ENCODE measurements at places on chromosomes 12 and 14.
A peak's percentile ranks its signal among the peaks of the same experiment; 100 is the strongest.

- DNase-seq: no peak
These were observed 5.6 kb upstream of the GUCY2C start for GRCh38 chr12:14701809-14702568.

- no peak for DNase-seq
These were observed 597.1 kb downstream of the RPL10L start for GRCh38 chr14:46054526-46054925.

DNA sequence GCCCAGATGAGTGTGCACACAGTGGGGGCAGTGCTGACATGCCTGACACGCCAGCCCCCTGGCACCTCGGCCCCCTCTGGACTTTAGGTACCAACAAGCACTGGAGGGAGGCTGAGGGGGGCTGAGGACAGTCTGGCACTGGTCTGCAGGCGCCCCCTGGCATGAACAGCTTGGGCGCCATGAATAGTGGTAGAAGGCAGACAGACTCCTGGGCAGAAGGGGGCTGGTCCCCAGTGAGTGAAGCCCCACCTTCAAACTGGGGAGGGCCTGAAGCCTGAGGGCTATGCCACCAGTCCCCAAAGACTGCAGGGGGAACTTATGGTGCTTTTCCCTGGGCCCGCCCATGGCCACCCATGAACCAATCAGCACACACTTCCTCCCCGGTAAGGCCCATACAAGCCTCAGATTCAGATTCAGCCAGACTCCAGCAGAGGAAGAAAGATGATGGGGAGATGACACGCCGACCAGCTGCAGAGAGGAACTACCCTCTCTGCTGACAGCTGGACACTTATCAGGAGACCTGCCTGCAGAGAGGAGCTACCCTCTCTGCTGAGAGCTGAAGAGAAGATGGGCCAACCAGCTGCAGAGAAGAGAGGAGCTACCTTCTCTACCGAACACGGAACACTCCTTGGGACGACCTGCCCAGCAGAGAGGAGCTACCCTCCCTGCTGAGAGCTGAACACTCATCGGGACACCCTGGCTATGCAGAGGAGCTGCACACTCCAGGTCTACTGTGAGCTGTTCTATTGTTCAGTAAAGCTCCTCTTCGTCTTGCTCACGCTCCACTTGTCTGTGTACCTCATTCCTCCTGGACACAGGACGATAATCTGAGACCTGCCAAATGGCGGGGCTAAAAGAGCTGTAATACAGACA, 324.5 kb downstream of the PCNX1 start:
- DNase-seq: no peak

DNA sequence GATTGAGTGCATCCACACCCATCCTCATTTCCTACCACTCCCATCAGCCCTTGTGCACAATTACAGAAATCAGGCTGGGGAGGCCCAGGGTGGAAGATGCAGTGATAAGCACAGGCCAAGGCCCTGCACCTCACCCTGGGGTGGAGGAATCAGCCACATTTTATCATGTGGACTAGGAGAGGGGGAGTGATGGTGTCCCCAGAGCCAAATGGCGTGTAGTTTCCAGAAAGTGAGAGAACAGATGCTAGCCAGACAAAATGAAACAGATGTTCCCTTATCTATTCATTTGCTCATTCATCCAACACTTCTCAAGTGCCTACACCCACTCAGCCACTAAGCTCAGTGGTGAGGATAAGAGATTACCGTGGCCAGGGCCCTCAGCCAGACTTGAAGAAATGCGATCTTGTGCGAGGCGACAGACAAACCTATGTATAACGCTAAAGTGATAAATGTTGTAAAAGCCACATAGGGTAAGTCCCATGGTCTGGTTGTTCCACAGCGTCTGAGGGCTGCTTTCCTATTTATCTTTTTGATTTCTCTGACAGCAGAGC, 93.6 kb downstream of the STAB2 start:
- DNase-seq: no peak

GRCh38 chr12:113134521-113134951, 1.0 kb downstream of the RASAL1 start:
- DNase-seq: no peak

DNA sequence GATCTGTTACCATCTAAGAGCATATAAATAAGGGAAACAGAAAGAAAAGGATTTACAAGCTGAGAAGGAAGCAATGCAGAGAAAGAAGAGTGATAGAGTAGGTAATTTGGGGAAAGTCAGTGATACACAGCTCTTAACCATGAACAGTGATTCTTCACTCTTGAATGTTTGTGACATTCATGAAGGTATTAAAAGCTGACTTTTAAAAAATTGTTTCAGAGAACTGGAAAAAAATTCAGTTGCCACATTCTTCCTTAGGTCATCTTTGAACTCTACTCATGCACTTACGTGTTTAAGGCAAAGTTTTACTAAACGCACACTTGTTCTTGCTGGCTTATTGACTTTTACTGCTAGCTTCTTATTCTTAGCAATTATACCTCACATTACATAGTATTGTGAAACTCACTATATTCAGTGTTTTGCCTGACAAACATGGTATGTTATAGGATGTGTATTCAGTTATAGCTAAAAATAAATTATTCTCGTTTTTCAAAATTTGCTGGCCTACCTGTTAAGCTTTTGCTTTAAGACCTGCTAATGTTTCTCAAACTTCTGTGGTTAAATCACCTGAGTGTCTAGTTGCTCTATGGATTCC, 10.9 kb downstream of the HIF1A start:
- no peak for DNase-seq

DNA sequence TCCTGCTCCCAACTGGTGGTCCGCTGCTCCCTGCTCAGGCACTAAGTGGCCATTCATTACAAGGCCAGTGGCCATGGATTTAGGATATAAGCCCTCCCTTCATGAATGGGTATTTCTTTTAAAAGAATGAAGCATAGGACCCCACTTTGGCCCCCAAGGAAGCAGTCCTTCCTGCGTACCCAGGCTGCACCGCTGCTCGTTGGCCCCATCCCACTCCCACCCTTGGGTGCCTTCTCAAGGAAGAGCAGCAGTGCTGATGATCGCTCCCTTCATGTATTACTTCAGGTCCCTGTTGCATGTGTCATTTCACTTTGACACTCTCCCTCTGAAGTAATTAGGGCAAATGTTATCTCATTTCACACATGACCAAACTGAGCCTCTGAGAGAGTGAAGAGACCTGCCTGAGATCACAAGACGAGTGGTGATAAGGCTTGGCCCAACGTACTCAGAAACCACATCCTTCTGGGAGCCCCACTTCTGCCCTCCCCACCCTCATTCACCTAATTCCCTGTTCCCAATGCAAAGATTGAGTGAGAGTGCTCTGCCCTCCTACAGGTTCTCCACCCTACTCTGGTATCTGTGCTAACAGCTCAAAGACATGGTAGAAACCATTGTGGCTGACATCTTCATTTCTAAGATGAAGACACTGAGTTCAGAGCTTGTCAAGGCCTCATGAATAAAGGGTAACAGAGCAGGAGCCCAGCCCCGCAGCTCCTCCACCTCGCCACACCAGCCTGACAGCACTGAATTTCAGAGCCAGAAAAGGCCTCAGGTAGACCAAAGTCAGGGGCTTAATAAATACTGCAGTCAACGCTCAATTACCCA, 10.3 kb upstream of the KRT2 start:
- DNase-seq: no peak

DNA sequence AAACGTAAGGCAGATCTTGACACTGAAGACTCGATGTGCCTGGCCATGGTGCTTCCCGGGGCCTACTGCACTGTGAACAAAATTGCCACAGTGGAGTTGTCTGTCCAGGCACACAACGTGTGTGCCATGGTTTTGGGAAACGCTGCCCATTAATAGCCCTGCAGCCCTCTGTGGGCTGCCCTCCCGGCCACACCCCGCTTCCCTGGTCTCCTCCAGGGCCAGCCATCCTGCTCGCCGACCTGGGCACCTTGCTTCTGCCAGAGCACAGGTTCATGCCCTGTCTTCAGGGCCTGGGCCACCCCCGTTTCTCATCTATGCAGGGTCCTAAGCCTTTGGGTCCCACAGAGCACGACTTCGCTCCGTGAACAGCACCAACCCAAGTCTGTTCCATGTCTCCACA, 18.9 kb downstream of the MEG3 start:
- DNase-seq: no peak

DNA sequence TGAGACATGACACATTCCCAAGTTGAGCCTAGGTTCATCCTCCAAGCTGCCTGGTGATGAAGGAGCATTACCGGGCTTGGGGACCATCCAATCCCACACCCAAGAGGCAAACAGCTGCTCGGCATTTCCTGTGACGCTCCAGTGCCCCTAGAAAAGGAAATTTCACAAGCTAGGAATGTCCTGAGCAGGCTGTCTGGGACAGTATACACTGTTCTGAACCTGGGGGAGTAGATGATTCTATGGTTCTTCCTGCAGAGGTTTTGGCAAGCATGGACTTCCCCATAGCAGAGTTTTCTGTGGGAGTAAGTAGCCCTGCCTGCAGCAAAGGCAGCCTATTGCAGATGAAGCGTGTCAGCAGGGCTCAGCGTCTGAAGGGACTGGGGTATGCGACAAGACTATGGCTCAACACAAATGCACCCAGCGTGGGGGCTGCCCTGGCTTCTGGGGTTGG, 47.4 kb upstream of the SRSF5 start:
- DNase-seq: no peak

GRCh38 chr14:56482310-56482911, 97.2 kb upstream of the TMEM260 start:
- no peak for DNase-seq

DNA sequence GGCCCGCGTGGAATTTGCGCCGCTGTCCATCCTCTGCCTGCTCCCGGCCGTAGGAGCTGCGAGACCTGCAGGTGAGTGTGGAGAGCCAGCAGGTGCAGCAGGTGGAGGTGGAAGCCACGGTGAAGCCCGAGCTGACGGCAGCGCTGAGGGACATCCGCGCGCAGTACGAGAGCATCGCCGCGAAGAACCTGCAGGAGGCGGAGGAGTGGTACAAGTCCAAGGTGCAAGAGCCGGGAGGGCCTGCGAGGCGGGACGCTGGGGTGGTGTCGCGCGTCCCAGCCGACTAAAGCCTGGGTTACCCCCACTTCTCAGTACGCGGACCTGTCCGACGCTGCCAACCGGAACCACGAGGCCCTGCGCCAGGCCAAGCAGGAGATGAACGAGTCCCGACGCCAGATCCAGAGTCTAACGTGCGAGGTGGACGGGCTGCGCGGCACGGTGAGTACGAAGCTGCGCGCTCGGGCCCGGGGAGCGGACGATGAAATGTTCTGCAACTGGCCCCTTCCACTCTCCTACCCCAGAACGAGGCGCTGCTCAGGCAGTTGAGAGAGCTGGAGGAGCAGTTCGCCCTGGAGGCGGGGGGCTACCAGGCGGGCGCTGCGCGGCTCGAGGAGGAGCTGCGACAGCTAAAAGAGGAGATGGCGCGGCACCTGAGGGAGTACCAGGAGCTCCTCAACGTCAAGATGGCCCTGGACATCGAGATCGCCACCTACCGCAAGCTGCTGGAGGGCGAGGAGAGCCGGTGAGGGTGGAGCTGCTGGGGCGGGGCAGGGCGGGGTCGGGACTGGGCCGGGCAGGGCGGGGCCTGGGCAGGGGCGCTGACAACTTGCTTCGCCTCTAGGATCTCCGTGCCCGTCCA, 2.1 kb downstream of the PRPH start:
- DNase-seq: peak; percentile 27

GRCh38 chr12:2833327-2833726, 1.5 kb downstream of the NRIP2 start:
- DNase-seq: no peak

- DNase-seq: no peak
These were observed 14.1 kb upstream of the SINHCAF start for GRCh38 chr12:31339831-31340622.

DNA sequence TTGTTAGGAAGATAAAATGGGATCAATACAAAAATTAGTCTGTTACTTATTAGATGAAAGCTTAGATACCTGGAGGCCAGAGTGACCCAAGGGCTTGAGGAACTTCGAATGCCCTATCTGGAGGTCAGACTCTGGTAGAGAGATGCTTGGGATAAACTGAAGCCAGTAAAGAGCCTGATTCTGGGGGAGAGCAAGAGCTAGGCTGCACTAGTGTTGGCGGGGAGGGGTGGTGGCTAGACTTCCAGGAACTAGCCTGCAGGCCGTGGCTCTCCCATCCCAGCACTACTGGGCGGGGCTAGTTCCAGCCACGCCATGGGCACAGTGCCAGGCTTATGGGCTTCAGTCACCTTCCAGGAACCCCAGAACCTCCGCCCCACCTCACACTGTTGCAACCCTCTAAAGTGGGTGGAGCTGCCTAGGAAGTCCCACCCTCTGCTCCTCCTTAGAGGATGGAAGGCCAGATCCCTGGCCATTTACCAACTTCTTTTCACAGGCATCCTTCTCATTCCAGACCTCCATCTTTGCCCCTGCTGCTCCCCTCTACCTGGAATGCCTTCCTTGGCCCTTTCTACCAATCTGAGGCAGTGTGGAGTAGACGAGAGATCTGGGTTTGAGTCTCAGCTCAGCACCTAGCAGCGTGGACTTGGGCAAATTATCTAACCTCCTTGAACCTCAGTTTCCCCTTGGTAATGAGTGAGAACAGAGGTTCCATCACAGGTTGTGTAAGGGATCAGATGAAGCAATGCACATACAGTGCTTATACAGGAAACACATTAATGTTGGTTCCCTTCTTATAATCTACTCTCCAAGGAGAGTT, 6.3 kb upstream of the NFE2 start:
- no peak for DNase-seq

GRCh38 chr14:69319911-69320310, 60.0 kb downstream of the GALNT16 start:
- DNase-seq: no peak

DNA sequence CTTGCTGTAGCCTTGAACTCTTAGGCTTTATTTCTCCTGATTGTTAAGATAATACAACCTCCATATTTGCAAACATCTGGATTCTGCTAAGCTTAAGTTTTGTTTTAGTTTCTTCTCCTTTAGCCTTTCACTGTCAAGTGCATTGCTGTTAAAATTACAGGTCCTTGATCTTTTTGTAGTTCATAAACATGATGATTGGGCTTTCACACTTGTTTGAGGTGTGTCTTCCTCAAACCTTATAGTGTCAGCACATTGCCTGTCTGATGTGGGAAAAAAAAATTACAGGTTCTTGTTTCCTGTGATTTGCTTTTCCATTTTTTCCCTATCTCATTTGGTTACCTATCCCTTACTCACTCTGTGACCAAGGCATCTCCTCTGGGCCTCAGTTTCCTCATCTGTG, 59.2 kb downstream of the BICDL1 start:
- no peak for DNase-seq

GRCh38 chr12:123114304-123115083, 36.4 kb downstream of the PITPNM2 start:
- no peak for DNase-seq

DNA sequence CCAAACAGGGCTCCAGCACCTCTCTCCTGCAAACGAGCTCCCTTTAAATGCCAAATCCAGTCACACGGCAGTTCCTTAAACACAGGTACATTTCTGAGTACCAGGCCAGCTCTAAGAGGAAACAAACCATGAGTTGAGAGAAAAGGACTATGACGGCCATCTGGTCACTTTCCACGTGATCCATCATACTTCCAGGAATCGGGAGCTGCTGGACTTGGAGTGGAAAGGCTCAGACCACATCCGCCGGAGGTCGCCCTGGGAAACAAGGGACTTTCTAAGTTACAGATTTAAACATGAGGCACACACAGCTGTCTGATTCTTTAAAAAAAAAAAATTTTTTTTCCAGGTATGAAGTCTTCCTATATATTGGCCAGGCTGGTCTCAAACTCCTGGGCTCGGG, 39.2 kb downstream of the ACADS start:
- DNase-seq: no peak

GRCh38 chr14:61547186-61548069, 147.9 kb upstream of the HIF1A start:
- DNase-seq: no peak

GRCh38 chr14:63663428-63664341, 22.0 kb upstream of the WDR89 start:
- no peak for DNase-seq

- no peak for DNase-seq
These were observed 120.4 kb downstream of the ANO6 start for GRCh38 chr12:45336331-45336730.

Measured in stimulated activated CD4-positive, alpha-beta T cell treated with anti-CD3 and anti-CD28 coated beads, Interleukin-12 subunit alpha, Interleukin-12 subunit beta, amount 100 ng/mL, for 4 hours (primary cell).